ENCODE measurements at places on chromosomes 12 and 14.

DNA sequence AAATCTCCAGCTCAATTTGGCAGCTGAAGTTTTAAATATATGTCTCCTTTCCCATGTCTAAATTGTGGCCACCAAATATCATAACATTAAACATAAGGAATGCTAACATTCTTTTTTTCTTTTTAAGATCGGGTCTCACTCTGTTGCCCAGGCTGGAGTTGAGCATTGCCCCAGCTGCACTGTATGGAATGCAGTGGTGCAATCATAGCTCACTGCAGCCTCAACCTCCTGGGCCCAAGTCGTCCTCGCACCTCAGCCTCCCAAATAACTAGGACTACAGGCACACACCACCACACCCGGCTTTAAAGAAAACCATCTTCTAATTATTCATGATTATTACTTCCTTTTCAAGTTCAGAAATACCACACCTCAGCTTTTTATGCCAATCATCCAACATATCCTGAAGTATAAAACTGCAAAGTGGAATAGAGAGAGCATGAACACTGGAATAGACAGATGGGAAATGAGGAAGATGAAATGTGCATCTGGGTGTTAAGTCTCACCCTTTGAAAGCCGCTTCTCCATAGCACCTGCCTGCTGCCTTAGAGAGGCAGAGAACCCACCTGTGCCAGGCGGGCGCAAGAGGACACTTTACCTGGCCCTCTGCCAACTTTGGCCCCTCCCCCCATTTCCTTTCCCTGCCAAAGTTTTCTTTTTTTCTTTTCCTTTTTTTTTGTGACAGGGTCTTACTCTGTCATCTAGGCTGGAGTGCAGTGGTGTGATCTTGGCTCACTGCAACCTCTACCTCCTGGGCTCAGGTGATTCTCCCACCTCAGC lies 2.8 kb upstream of the EML1 start:
- DNase-seq, result no peak

DNA sequence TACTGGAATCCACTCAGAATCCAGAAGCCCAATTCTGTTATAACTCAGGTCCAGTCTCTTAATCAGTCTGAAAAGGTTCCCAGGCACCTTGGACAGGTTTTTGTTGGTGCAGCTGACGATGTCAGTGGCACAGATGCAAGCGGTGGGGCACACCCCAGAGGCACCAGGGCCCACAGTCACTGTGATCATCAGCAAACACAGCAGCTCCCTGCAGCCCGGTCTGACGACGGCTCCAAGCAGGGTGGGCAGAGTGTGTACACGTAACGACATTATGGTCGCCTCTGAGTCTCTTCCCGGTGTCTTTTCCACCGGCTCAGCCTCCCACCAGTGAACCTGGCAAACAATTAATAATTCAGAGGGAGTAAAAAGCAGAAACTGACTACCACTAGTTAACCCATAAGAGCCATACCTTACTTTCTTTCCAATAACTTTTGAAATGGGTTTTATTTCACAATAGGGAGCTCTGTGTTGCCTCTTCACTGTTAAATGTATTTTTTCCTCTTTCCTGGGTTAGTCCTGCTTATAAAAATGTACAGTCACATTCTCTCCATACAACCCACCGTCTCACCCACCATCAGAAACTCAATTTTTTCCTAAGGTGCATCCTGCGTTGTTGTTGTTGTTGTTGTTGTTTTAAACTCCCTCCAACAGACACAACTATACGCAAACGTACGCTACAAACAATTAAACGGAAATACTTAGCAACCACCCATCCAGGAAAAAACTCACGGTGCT lies 521 bp upstream of the PCED1B start:
- DNase-seq, result peak; percentile 31

DNA sequence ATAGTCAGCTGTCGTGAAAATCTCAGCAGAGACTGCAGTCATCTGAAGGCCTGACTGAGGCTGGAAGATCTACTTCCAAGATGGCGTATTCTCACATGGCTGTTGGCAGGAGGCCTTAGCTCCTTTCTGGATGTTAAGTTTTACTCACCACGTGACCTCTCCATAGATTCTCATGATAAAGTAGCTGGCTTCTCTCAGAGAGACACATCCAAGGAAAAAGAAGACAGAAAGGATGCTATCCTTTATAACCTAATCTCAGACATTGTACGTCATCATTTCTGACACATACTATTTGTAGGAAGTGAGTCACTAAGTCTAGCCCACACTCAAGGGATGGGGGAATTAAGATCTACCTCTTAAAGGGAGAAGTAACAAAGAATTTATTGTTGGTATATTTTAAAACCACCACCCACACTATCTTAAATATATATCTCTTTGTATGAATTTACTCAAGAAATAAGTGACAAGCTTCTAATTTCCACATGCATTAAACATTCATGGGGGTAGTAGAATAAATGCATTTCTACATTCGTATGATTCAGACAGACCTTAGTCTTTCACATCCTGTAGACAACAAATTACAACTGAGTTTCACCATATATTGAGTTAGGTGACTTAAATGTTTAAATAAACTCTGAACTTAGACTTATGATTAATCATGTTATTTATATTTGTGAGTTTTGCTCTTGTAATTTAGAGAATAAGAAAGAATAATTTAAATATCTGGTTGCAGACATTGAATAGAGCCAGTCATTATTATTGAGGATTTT lies 411.0 kb downstream of the LRIG3 start:
- DNase-seq, result no peak

GRCh38 chr14:96630281-96630680 lies 128.1 kb downstream of the PAPOLA start:
- DNase-seq, result no peak

DNA sequence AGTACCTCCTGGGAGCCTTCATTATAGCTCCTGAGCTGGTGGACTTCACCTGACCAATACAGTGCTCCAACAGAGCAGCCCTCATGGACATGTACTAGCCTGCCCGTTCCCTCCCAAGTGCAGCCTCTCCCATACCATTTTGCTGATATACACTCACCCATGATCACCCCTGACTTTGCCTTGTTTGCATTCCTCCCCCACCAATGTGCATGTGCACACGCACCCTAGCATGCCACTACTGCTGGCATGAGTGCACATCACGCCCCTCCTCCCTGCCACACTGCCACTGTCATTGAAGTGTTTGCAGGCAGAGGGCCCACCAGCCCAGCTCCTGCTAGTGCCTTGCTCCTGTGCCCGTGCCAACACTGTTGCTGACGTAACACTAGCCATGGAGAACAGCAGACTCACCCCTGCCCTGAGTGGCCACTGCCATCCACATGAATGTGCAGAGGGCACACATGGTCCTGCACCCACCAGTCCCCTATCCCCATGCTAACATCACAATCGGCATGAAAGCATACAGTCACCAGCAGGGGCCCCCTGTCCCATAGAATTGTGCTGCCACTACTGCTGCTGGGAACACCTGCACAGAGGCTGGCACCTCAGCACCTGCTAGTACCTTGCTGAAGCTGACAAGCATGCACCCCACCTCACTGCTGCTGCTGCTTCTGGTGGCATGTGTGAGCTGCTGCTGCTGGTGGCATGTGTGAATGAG lies 110.3 kb downstream of the SINHCAF start:
- no peak for DNase-seq

DNA sequence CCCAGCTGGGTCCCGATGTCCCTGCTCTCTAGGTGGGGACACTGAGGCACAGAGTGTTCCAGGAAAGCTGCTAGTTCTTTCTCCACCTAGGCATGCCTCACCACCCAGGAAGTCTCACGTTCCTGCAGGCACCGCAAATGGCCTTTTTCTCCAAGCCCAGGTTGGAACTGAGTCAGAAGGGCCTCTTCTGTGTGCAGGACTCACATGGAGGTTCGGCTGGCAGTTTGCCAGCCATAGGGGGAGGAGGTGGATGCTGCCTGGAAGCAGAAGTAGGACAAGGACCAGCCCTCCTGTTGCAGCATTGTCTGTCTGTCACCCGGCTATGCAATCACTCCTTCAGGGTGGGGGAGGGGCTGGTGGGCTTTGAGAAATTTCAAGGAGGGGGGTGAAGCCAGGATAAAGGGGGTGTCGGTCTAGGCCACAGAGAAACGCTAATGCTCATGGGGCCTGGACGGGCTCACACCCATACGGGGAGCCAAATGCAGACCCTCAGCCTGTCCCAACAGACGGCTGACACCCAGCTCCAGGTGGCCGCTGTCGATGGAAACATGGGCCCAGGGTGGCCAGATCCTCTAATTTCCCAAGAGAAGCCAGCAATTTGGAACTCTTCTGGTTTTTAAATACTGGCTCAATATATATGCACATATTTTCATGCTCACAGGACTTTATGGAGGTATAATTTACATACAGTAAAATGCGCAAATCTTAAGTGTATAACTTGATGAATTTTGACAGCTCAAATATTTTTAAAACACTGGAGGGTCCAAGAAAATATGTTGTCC lies 120.5 kb downstream of the PHETA1 start:
- DNase-seq, result no peak

DNA sequence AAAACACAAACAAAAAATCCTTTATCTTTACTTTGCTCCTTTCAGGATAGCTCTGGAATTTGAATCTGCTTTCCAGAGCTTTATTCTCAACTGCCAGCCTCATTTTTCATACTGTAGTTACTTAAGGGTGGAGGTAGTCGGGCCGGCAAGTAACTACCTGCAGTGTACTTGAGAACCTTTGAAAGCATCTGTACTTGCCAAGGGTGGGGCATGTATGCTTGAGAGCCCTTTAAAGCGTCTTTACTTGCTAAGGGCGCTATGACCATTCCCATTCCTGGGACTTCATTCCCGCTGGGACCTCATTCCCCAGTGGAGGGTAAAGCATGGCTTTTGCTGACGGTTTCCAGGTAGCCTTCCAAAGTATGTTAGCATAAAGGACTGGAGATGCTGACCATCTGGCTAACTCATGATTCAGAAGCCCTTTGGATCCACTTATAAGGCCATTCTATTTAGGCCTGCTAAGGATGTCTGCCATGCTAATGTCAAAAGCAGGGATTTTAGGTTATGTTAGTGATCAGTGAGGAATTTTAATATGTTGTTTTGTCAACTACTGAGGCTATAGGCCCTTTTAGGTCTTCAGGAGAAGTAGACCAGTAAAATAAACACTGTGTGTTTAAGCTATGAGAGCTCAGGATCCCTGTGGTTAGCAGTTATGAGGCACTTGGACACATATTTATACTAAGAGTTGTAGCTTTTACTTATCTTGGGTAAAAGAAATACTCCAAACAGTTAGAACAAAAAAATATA lies 74.9 kb downstream of the CRADD start:
- DNase-seq, result no peak

GRCh38 chr12:97758194-97758501 lies 295.5 kb downstream of the RMST start:
- no peak for DNase-seq

GRCh38 chr14:75660238-75660629 lies 442 bp downstream of the ERG28 start:
- no peak for DNase-seq

- DNase-seq, result no peak
Observed at GRCh38 chr12:108597559-108598471, at the start of gene TMEM119. TMEM119 (minus strand) TSS chr12:108598084; CDS start chr12:108592383, 5,701 bp downstream.

GRCh38 chr12:50533971-50534370 lies 29.2 kb downstream of the DIP2B start:
- no peak for DNase-seq

GRCh38 chr12:131915823-131916222 lies 13.3 kb upstream of the PUS1 start:
- DNase-seq, result no peak

GRCh38 chr12:105477873-105478272 lies 147.4 kb downstream of the C12orf75 start:
- no peak for DNase-seq

DNA sequence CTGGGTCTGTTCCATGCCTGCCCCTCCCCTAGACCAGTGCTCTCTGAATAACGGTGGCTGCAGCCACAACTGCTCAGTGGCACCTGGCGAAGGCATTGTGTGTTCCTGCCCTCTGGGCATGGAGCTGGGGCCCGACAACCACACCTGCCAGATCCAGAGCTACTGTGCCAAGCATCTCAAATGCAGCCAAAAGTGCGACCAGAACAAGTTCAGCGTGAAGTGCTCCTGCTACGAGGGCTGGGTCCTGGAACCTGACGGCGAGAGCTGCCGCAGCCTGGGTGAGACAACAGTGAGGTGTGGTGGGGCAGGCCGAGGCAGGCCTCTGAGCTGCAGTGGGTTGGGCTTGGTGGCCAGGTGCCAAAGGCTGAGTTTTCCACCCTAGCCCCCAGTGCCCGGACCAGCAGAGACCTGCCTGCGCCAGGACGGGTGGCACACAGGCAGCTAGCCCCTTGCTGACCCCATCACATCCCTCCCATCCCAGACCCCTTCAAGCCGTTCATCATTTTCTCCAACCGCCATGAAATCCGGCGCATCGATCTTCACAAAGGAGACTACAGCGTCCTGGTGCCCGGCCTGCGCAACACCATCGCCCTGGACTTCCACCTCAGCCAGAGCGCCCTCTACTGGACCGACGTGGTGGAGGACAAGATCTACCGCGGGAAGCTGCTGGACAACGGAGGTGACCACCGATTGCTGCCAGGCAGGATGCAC lies 28.2 kb upstream of the LRP1-AS start:
- peak; percentile 49 for DNase-seq

DNA sequence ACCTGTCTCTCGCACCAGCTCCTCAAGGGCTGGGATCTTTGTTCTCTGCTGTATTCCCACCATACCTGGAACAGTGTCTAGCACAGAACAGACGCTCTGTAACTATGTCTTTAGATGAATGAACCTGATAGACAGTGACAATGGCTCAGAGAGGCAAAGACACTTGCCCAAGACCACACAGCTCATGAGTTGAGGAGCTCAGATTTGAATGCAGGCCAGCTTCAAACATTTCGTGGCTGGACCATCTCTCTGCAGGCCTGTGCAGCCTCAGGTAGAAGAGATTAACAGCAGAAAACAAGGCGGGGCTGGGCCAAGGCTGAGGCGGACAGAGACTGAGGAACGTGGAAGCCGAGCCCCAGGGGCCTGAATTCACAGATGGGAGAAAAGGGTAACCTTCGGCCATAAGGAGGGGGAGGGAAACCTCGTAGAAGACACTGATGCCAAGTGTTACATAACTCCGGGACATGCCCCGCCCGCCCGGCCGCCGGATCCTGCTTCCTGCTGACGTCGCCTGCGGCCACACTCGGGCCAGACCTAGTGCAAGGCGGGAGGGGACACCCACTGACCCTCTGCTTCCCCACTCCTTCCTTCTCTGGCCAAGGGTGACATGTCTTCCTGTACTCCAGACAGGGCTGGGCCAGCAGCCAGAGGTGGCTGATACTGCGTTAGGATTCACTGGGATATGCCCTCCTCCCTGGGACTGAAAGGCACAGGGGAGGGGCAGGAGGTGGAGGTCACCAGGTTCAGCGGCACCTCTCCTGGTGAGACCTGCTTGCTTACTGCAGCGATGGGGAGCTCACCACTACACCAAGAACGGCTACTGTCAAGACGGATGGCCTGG lies 86.8 kb downstream of the RFLNA start:
- DNase-seq, result no peak

DNA sequence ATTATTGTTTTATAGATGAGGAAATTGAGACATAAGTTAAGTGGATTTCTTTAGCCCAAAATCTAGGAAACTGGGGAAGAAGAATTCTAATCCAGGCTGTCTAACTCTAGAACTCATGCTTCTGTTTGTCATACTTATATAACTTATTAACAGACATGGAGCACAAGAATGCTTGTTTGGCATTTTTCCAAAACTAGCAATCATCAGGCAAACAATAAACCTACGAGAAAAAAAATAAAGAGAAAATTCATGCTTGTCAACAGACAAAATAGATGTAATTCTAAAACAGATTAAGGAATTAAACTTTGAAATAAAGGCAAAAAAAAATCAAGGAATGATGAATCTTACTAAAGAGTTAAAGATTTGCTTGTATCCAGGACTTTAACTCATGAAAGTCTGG lies 103.1 kb downstream of the METTL25 start:
- DNase-seq, result no peak

- no peak for DNase-seq
Observed at GRCh38 chr12:110005319-110005973, 6.2 kb downstream of the ANKRD13A start.
